ENCODE measurements at places on chromosomes 11 and 22. TPM values are rescaled to one million over a fixed set of nuclear protein-coding genes. Genes with fewer than 3 reads are reported as not detected.

DNA sequence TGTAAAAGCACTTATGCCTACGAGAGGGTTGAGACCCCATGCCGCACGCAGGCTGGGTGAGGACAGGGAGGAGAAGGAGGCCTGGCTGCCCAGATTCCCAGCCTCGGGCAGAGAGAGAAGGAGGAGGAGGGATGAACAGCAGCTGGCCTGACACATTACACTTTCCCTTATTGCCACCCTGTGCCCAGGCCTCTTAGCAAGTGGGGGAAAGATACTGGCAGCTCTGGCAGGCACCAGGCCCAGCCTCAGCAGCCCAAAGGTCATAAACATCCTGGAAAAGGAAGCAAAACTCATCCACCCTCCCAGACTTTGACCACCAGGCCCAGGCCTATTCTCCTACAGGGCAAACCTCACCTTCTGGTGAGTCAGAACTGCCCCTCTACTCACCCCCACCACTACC is 4.7 kb downstream of the PLAAT3 start:
- peaks cover 12% of the 10 kb centered on the region for H3K4me1 ChIP-seq
- no peaks in the 10 kb centered on the region for H3K27me3 ChIP-seq
- no peaks in the 10 kb centered on the region for H3K36me3 ChIP-seq
- H3K27ac ChIP-seq = no peak overlapping the region
- DNase-seq = no peak
- H3K4me3 ChIP-seq = no peak overlapping the region

GRCh38 chr11:30270671-30271070 is 39.9 kb downstream of the FSHB start:
- H3K36me3 ChIP-seq = no peaks in the 10 kb centered on the region
- no peaks in the 10 kb centered on the region for H3K4me1 ChIP-seq
- DNase-seq = no peak
- no peaks in the 10 kb centered on the region for H3K27me3 ChIP-seq
- H3K4me3 ChIP-seq = no peak overlapping the region

DNA sequence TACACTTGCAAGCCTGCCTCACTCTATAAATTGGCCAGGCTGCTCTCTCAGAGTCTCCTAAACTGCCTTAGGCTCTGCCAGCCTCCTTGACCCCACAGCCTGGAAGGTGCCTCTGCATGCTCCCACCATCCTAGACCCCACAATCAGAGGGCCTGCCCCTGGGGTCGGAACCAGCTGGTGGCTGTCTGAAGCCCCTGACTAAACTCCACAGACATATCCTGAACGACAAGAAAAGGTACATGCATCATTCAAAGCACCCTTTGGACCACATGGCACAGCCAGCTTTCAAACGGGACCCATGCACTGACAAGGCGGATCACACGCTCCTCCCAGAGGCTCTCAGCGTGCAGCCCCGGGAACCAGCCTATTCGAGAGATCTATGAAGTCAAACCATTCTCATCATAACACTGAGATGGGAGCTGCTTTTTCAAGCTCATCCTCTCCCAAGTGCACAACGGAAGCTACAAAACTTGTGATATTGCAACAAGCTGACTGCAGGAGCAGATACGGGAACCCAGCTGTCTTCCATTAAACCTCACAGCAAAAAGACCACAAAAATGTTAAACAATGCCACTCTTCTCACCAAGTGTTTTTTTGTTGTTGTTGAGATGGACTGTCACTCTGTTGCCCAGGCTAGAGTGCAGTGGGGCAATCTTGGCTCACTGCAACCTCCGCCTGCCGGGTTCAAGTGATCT is 8.1 kb downstream of the SHANK2 start:
- H3K27ac ChIP-seq = no peak overlapping the region
- DNase-seq = no peak
- no peaks in the 10 kb centered on the region for H3K27me3 ChIP-seq
- no peak overlapping the region for H3K4me3 ChIP-seq

DNA sequence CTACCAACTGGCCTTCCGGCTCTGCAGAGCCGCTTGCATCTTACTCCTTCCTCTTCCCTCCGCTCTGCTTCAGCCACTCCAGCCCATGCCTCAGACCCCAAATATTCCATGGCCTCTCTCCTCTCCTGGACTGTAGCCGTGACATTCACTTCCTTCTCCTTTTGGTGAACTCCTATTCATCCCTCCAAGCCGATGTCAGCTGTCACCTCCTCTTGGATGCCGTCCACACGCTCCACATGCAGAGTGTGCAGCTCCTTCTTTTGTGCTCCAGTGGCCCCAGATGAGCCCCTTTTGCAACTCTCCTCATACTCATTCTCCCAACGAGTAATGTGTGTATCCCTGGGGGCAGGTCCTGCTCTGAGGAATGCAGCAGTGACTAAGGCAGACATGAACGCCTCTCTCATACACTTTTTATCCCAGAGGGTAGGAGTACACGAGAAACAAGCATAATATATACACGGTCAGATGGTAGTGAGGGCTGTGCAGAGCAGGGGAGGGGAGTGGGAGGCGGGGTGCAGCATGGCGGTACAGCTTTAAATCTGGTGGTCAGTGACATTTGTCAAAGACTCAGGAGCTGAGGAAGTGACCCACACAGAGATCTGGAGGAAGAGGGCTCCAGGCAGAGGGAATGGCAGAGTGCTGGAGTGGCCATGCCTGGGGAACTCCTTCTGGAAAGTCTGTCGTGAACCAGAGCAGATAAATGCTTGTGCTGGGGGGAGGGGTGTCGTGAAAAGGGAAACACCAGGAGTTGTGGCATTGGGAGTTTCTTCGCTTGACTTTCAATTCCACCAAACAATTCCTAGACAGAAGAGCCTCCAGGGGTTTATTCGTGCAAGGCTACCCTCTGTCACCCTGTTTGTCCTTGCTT is 83.8 kb upstream of the ATXN10 start:
- H3K27ac ChIP-seq = no peak overlapping the region
- H3K27me3 ChIP-seq = no peaks in the 10 kb centered on the region
- no peaks in the 10 kb centered on the region for H3K36me3 ChIP-seq
- DNase-seq = no peak
- no peaks in the 10 kb centered on the region for H3K4me1 ChIP-seq
- H3K4me3 ChIP-seq = no peak overlapping the region

The NAP1L4 gene
- 190 TPM for total RNA-seq

- no peak overlapping the region for H3K27ac ChIP-seq
- peaks cover 29% of the 10 kb centered on the region for H3K27me3 ChIP-seq
- no peak overlapping the region for H3K4me3 ChIP-seq
Measured at GRCh38 chr11:76318744-76319384, 62.1 kb downstream of the THAP12 start.

The DUSP8 gene
- 2.1 TPM for total RNA-seq

- H3K4me3 ChIP-seq = no peak overlapping the region
- no peaks in the 10 kb centered on the region for H3K36me3 ChIP-seq
- no peak for DNase-seq
- H3K4me1 ChIP-seq = no peaks in the 10 kb centered on the region
- no peaks in the 10 kb centered on the region for H3K27me3 ChIP-seq
Measured at GRCh38 chr22:45578524-45579147, 76.0 kb downstream of the FBLN1 start.

The PARVG gene
- 0.50 TPM for total RNA-seq

DNA sequence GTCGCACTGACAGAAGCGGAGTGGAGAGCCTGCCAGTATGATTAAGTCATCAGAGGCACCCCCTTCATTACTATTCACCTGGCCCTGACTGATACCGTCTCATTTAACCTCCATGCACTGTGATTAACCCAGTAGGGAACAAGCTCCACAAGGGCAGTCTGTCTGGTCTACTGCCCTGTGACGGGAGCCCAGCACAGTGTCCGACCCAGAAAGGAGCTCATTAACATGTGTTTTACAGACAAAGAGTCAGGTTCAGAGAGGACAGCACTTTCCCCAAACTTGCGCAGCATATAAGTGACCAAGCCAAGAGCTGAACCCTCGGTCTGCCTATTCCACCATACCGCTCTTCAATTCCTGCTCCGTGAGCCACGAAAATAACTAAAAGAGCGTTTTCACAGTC is 129.5 kb downstream of the RRAS2 start:
- peak overlapping the region; percentile 48 for H3K4me3 ChIP-seq
- H3K36me3 ChIP-seq = no peaks in the 10 kb centered on the region
- H3K4me1 ChIP-seq = peaks cover 17% of the 10 kb centered on the region
- no peaks in the 10 kb centered on the region for H3K27me3 ChIP-seq
- no peak for DNase-seq

DNA sequence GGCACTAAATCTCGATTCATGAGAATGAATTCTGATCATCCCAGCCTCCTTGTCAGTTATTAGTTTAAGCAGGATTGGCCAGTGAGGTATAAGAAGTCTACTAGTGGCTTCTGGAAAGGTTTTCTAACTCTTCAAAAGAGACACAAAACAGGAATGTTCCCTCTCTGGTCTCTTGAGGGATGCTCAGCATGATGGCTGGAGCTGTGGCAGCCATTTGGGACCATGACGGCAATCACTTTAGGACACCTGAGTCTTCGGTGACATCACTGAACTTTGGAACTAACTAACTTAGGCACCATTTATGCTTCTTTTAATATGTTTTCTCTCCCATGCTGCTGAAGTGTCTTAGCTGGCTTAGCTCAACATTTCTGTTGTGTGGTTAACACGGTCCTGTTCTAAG is 20.2 kb upstream of the CRY2 start:
- H3K36me3 ChIP-seq = no peaks in the 10 kb centered on the region
- DNase-seq = no peak
- no peak overlapping the region for H3K27ac ChIP-seq
- H3K4me1 ChIP-seq = no peaks in the 10 kb centered on the region
- no peaks in the 10 kb centered on the region for H3K27me3 ChIP-seq
- H3K4me3 ChIP-seq = no peak overlapping the region
